ENCODE measurements at places on chromosomes 3 and 15. TPM values are rescaled to one million over a fixed set of nuclear protein-coding genes. Genes with fewer than 3 reads are reported as not detected.

DNA sequence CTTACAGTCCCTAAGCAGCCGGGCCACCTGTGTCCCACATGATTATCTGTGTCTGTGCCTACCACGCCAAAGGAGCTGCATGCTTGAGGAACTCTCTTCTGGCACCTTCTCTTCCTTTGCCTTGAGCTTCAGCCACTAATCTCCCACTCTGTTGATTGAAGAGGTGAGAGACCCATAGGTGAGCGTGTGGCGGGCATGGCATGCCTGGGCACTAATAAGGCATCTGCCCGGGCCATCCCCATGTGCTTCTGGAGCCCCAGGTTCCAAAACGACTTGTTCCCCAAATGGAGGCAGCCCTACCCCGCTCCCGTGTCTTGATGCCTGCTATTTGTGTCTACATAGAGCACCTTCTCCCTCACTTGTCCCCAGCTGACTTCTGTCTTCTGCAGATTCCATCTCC, 13.0 kb downstream of the MCM2 start:
- DNase-seq, result no peak

DNA sequence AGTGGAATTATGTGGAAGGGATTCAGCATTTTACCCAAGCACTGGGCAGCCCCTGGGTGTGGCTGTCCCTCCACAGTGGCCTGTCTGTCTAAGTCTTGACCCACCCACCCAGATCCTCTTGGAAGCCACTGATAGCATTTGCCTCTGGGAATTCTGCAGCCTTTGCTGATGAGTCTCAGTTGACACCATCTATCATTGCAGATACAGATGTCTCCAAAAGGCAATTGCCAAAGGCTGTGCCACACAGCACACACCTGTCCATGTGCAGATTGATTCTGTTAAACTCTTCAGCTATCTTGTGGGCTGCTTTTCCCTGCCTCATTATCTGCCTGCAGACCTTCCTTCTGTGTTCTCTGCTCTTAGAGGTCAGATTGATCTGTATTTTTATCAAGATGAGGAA, 18.1 kb downstream of the CX3CR1 start:
- no peak for DNase-seq

DNA sequence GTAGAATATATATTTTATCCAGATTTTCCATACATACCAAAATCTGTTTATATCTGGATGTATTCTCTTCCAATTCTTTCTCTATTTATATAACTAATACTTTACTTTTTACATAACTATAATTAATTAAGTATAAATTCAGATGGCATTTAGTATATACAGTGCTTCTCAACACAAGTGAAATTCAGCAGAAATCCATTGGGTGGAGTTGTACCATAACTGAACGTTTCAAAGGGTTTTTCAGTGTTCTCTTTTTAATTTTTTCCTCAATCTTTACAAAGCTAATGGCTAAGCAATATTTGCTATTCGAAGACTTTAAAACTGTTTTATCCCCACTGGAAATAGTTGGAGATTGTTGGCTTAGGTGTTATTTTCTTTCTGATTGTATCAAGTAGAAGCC, 13.9 kb upstream of the ZBBX start:
- no peak for DNase-seq

MORF4L1 gene
- 476 TPM for total RNA-seq

DNA sequence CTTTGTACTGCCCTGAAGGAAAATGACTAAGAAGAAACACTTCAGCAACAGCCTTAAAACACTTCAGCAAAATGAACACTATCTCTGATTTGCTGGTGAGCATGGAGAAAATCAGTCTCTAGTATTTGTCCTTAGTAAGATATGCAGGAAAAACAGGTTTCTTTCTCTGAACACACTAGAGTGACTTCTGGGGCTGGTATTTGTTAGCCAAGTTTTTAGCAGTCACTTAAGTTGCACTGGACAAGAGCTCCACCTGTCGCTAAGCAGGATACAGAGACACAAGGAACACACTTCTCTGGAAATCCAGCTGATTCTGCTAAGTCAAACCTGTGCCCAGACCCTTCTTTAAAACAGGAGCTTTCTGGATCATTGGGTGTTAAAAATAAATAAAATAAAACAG, 65.3 kb downstream of the CHAC1 start:
- DNase-seq, result no peak

GOLGA8N gene
- total RNA-seq, result 5.0 TPM

DNA sequence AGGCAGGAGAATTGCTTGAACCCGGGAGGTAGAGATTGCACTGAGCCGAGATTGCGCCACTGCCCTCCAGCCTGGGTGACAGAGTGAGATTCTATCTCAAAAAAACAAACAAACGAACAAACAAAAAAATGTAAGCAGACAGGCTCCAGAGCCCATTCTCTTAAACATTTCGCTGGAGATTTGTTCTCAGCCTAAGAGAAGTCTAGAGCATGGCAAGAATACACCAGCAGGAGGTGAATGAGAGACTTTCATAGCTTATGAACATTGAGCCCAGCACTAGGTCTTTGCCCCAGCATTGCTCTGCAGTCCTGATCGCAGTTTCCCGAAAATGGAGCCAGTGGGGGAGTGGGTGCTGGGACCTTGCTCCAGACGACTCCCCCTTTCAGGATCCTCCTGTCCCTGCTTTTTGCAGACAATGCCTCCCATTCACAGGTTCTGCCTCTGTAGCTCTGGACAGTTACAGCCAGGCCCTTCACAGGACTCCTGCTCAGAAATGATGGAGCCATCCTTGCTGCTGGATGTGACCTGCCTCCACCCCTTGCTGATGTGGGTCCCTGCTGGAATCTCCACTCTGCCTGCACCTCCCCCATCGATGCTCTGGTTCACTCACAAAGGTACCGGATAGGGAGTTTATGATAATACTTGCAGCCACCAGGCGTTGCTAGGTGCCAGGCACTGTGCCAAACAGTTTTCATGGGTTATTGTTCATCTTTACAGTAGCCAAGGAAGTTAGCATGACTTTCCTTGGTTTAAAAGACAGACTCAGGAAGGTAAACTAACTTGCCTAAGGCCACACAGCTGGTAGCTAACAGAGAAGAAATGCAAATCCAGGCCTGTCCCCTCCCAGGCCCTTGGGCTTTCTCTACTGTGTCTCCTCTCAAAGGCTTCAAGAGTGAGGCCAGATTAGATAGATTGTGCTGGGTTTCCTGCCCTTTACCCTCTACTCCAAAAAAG, 329.7 kb upstream of the TLE3 start:
- DNase-seq, result no peak

DPP8 gene
- 33.6 TPM for total RNA-seq

CFAP100 gene
- total RNA-seq, result not detected
